Glutamatergic neuron (in vitro differentiated cells): ENCODE measurements at places on chromosomes 6 and 20. TPM values are rescaled to one million over a fixed set of nuclear protein-coding genes. Genes with fewer than 3 reads are reported as not detected.

DNA sequence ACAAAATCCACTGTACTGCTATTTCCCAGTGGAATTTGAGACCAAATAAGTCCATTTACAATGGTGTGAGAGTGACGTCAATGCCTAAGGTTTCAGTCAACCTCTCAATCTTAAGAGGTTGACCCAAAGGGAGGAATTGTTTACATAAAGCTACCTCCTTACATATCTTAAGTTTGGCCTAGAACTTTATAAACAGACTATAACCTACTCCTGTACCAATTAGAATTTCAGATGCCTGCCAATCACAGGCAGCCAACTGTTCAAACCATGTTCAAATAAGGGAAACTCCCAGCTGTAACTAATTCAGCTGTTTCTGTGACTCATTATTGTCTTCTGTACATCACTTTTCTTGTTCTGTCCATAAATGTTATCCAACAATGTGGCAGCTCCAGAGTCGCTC is 14.5 kb downstream of the LGSN start:
- H3K36me3 ChIP-seq, result no peaks in the 10 kb centered on the region
- H3K27ac ChIP-seq, result no peak overlapping the region
- H3K4me1 ChIP-seq, result no peaks in the 10 kb centered on the region

TGM3 gene
- total RNA-seq, result not detected

GRCh38 chr6:154360476-154360875 is 3.9 kb upstream of the IPCEF1 start:
- DNase-seq, result no peak
- H3K36me3 ChIP-seq, result no peaks in the 10 kb centered on the region
- H3K4me3 ChIP-seq, result no peak overlapping the region
- H3K4me1 ChIP-seq, result no peaks in the 10 kb centered on the region
- no peaks in the 10 kb centered on the region for H3K27me3 ChIP-seq

DNA sequence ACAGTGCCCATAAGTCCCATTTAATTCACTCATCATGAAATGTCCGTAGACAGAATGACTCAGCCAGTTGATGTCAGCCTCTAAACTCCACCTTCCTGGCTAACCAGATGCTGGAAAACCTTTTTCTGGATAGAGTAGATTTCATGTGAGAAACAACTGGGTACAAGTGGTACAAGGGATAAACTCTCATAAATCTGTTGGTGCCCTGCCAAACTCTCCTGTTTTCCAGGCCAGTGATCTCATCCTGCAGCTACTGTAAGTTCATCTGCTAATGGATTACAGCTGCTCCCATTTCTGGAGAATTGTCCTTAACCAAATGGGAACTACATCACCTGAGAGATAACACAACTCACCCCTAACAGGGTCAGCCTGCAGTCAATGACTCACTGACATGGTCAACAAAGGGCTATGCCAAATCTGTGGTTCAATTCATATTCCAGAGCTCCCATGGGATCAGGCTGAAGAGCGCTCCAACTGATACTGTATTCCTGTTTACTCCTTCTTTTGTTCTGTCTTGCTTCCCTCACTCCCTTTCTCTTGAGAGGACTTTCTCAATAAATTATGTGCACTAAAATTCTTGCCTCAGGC is 210.1 kb upstream of the HDDC2 start:
- no peak for DNase-seq
- H3K4me3 ChIP-seq, result no peak overlapping the region
- H3K27me3 ChIP-seq, result peaks cover 1% of the 10 kb centered on the region
- H3K27ac ChIP-seq, result no peak overlapping the region

SLC18B1 gene
- total RNA-seq, result 5.8 TPM

PTK6 gene
- 0.17 TPM for total RNA-seq

GRCh38 chr20:61205769-61206168 is 46.3 kb upstream of the CDH4 start:
- H3K4me3 ChIP-seq, result no peak overlapping the region
- no peak overlapping the region for H3K27ac ChIP-seq
- no peaks in the 10 kb centered on the region for H3K4me1 ChIP-seq

ENTPD6 gene
- total RNA-seq, result 191 TPM

SEC63 gene
- 311 TPM for total RNA-seq

LMBRD1 gene
- 35.5 TPM for total RNA-seq

DNA sequence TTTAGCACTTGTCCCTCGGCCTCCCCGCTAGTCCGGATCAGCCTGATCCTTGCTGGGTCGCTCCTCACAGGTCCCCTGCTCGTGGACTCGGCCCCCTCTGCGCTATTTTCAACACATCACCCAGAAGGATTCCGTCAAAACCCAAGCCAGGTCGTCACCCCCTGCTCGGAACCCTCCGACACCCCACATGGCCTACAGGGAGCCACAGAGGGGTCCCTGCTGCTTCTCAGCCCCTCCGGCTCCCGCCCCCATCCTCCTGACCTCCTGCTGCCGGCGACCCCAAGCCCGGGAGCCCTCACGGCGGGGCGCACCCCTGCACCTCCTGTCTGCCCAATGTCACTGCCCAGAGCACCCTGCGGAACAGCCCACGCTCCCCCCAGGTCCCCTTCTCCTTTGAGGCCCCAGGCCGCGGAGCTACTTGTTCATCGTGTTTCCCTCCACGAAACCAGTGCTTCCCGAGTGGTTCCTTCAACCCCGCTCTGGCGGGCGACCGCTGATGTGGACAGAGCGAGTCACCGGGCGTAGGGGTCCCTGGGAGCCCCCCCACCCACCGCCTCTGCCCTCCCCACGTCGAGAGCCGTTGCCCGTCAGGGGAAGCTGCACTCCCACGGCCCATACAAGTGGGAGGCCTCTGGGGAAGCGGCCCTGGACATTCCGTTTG is 638 bp upstream of the MYL9 start:
- peaks cover 3% of the 10 kb centered on the region for H3K27me3 ChIP-seq
- H3K36me3 ChIP-seq, result no peaks in the 10 kb centered on the region
- no peak for DNase-seq
- H3K27ac ChIP-seq, result no peak overlapping the region
- no peaks in the 10 kb centered on the region for H3K4me1 ChIP-seq
- H3K4me3 ChIP-seq, result peak overlapping the region; percentile 12

ABHD16B gene
- not detected for total RNA-seq

DNA sequence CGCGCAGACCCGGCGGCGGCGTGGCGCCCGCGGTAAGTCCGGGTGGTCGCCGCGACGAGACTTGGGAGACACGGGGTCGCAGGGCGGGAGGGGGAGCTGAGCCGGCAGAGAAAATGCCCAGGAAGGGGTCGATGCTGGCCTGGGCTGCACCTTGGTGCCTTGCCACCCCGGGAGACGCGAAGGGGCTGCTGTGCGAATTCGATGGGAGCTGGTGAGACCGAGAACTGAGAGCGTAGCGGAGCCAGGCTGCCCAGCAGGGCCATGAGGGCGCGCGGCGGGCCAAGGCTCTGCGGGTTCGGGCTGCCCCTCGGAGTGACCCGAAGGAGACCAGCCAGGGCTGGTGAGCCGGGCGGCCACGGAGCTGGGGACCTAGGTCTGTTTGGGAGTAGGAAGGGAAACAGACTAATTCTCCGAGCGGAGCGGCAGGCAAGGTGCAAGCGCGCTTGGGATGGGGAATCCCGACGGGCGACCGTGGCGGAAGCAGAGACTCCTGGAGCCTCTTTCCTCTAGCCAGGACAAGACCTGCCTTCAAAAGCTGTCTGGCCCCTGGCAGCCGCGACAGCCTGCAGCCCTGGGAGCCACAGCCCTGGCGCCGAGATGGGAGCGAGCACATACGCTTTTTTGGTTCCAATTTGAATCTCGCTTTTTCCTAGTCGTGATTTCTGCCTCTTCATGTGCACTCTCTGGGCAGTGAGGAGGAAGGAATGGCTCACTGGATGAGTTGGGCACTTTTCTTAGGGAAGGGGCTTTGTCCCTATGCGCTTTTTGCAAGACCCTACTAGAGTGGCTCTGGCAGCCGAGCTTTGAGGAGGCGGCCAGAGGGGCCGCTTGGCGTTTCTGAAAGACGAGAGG is 691 bp downstream of the SYNDIG1 start:
- DNase-seq, result peak; percentile 68
- H3K4me3 ChIP-seq, result peak overlapping the region; percentile 96
- peaks cover 43% of the 10 kb centered on the region for H3K4me1 ChIP-seq
- no peaks in the 10 kb centered on the region for H3K36me3 ChIP-seq
- H3K27me3 ChIP-seq, result peaks cover 5% of the 10 kb centered on the region

TMC2 gene
- not detected for total RNA-seq

SEMG1 gene
- total RNA-seq, result not detected

CALHM6 gene
- total RNA-seq, result not detected

GRCh38 chr6:37021356-37022129 is 16.1 kb downstream of the FGD2 start:
- no peak overlapping the region for H3K27ac ChIP-seq
- peaks cover 8% of the 10 kb centered on the region for H3K4me1 ChIP-seq
- no peaks in the 10 kb centered on the region for H3K36me3 ChIP-seq
- H3K4me3 ChIP-seq, result no peak overlapping the region
- DNase-seq, result no peak

DNA sequence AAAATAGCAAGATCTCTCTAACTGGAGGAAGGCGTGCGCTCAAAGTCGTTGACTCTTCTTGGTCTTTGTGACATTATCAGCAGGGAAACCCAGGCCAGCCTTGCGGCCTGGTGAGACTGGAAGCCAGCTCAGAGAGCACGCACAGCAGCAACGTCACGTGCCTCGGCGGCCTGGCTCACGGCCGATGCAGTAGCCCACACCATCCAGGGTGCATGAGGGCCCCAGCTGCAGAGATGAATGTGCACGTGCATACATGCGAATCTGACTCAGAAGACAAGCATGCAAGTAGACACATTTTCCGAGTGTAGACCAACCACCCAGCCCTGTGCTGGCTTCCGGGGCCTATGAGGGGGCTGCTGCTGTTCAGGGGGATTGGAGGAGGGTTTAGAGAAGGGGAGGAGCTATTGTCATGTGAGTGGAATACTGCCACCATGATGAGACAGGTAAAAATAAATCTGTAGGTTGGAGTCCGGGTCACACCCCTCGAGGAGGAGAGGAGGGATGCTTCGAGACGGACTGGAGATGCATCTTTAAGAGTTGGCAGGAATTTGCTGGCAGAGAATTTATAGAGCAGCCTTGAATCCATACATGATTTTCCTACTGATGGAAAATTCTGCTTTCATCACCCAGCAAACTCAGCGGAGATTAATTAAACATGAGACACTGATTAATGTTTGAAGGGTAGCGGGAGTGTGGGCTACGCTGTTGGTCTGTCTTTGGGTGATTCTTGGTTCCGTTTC is 388.2 kb downstream of the CDH4 start:
- peaks cover 3% of the 10 kb centered on the region for H3K27me3 ChIP-seq
- no peaks in the 10 kb centered on the region for H3K36me3 ChIP-seq
- peaks cover 9% of the 10 kb centered on the region for H3K4me1 ChIP-seq
- no peak overlapping the region for H3K4me3 ChIP-seq
- no peak overlapping the region for H3K27ac ChIP-seq
- DNase-seq, result no peak

- H3K4me3 ChIP-seq, result peak within 1 kb of the TSS; percentile 91
- H3K27ac ChIP-seq, result no peak within 1 kb of the TSS
- DNase-seq, result peak; percentile 29
Observed at GRCh38 chr20:43189554-43190331, at the start of gene PTPRT. Gene PTPRT (minus strand): TSS chr20:43189906. CDS start chr20:43189733, 173 bp downstream.

GRCh38 chr20:63345328-63346100 is 15.6 kb downstream of the CHRNA4 start:
- H3K27ac ChIP-seq, result no peak overlapping the region
- no peak overlapping the region for H3K4me3 ChIP-seq
- peaks cover 23% of the 10 kb centered on the region for H3K36me3 ChIP-seq

HDGFL1 gene
- not detected for total RNA-seq

DNA sequence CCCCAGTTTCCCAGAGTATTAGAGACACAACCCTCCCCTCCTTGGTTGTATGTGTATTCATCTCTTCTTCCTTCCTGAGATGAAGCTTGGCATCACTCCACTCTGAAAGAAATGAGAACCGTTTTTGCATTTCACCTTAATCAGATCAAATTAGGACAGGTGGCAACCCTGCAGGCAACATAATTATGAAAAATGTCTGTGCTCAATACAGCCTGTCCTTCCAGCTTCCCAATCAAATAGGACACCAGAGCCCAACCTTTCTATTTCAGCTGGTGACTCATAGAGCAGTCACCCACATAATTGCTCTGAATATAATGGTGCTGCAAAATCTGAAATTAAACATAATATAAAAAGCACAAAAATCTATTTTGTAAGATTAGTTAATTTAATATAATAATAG is 310.2 kb upstream of the AGPAT4 start:
- no peaks in the 10 kb centered on the region for H3K27me3 ChIP-seq
- H3K27ac ChIP-seq, result no peak overlapping the region
- no peaks in the 10 kb centered on the region for H3K36me3 ChIP-seq
- no peak overlapping the region for H3K4me3 ChIP-seq

DNA sequence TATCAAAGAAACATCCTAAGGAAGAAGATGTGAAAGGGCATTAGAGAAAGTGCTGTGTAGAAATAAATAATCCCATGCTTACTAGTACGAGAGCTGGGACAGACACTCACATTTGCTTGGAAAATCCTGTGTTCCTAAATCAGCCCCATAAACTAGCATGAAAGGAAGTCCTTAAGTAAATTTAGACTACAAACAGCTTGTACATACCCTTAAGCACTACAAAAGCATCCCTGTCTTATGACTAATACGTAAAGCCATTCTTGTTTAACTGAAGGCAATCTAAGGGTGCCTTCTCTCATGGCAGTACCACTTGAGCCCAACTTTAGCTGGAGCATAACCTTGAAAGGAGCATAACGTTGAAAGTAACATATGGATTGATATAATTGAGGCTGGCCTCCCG is 15.4 kb upstream of the FOXQ1 start:
- DNase-seq, result no peak
- H3K4me1 ChIP-seq, result no peaks in the 10 kb centered on the region
- H3K27ac ChIP-seq, result no peak overlapping the region
- peaks cover 2% of the 10 kb centered on the region for H3K27me3 ChIP-seq

LY6G6C gene
- 1.8 TPM for total RNA-seq

- DNase-seq, result no peak
- H3K4me1 ChIP-seq, result peaks cover 3% of the 10 kb centered on the region
- H3K36me3 ChIP-seq, result no peaks in the 10 kb centered on the region
Observed at GRCh38 chr20:31914170-31914569, 37.7 kb downstream of the PDRG1 start.

- H3K27me3 ChIP-seq, result peaks cover 2% of the 10 kb centered on the region
- no peaks in the 10 kb centered on the region for H3K4me1 ChIP-seq
- no peak overlapping the region for H3K27ac ChIP-seq
- H3K36me3 ChIP-seq, result no peaks in the 10 kb centered on the region
Observed at GRCh38 chr6:159719287-159719686, 8.0 kb upstream of the WTAP start.
